ENCODE measurements at places on chromosomes 5 and 9. TPM values are rescaled to one million over a fixed set of nuclear protein-coding genes. Genes with fewer than 3 reads are reported as not detected.

The SLC1A3 gene
- total RNA-seq, result 0.44 TPM

The BTNL3 gene
- not detected for total RNA-seq

The KCTD16 gene
- total RNA-seq, result 0.49 TPM

The MEIKIN gene
- total RNA-seq, result not detected

The IFNA10 gene
- not detected for total RNA-seq

The NADK2 gene
- total RNA-seq, result 20.3 TPM

The OGN gene
- total RNA-seq, result not detected

The COL27A1 gene
- 48.6 TPM for total RNA-seq

The QRFP gene
- total RNA-seq, result not detected

The IFNA21 gene
- total RNA-seq, result not detected

The PCDHB6 gene
- not detected for total RNA-seq

The RAI14 gene
- 369 TPM for total RNA-seq
